ENCODE measurements at places on chromosomes 13 and 19.
A peak's percentile ranks its signal among the peaks of the same experiment; 100 is the strongest.

GRCh38 chr19:40585241-40585981 is 8.7 kb downstream of the SHKBP1 start:
- no peak for DNase-seq

GRCh38 chr13:109900741-109901140 is 114.4 kb upstream of the IRS2 start:
- DNase-seq: no peak

DNA sequence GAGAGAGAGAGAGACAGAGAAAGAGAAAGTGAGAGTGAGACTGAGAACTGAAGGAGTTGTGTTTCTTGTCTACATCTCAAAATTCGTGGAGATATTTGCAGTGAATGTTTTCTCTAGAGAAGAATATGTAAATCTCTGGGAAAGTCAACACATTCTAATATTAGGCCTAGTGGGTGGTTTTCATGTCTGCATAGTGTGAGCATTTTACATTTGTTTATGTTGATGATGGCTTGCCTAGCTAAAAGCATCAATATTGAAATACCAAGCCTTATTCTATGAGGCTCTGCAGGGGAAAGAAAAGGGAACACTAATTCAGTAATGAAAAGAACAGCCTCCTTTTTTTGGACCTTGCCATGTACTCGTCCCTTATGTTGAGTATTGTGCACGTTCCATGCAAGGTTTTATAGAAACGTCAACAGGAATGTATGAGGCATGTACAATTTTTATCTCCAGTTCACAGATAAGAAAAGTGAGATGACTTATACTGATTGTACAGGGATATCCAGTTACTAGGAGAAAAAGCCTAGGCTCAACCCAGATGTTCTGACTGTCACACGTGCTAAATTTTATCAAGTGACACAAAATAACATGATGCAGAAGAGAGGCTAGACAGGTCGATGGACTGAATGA is 1288.9 kb upstream of the SLC10A2 start:
- no peak for DNase-seq

DNA sequence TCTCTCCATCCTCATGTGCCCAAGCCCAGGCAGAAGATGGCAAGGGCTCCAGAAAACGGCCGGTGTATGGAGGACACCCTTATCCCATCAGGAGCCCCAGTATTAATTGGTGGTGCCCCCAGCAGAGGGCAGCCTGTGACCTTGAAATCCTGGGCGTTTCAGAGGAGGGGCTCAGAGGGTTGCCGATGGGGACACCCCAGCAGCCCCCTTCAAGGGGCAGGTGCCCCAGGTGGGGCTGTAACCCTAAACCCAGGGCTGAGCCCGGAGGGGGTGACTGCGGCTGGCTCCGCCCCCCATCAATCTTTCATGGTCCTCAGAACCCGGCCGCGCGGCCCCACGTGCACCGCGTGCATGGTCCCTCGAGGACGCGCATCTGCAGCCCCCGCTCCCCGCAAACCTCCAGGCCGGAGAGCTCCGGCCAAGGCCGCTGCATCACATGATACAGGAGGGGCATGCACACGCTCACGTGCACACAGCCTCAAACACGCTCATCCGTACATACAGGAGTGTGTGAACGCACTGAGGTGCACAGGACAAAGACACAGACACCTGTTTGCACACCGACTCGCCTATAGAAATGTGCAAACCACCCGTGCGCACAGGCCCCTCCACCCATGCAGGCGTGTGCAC is 949 bp downstream of the RAB3A start:
- DNase-seq: no peak

GRCh38 chr19:15701757-15702533 is 25.9 kb upstream of the OR10H2 start:
- DNase-seq: no peak

DNA sequence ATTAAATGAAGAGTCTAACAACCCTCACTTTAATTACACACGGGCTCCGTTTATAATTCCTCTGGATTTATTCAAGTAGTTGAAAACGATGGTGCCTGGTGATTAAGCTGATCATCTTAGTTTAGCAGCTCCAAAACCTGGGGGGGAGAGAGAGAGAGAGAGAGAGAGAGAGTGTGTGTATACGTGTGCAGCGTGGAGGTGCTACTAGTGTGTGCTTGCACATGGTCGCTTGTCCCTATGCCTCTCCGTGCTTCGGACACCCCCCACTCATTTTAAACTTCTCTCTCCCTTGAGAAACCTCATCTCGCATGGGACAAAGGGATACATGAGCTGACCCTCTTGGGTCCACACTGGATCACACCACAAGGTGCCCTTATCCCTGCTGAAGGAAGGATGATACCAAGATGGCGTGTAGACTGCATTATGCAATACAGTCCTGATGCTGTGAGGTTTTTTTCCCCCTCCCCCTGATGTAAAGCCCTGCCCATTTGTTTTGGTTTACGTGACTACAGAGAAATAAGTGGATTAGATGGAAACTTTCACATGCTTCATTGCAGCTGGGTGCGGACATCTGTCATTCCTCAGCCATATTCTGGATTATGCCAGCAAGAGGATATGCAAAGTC is 320.8 kb downstream of the ZNF536 start:
- no peak for DNase-seq

- no peak for DNase-seq
Observed at GRCh38 chr13:104837756-104838155, 1697.7 kb downstream of the EFNB2 start.

GRCh38 chr13:86633346-86633745 is 834.1 kb upstream of the SLITRK6 start:
- no peak for DNase-seq

DNA sequence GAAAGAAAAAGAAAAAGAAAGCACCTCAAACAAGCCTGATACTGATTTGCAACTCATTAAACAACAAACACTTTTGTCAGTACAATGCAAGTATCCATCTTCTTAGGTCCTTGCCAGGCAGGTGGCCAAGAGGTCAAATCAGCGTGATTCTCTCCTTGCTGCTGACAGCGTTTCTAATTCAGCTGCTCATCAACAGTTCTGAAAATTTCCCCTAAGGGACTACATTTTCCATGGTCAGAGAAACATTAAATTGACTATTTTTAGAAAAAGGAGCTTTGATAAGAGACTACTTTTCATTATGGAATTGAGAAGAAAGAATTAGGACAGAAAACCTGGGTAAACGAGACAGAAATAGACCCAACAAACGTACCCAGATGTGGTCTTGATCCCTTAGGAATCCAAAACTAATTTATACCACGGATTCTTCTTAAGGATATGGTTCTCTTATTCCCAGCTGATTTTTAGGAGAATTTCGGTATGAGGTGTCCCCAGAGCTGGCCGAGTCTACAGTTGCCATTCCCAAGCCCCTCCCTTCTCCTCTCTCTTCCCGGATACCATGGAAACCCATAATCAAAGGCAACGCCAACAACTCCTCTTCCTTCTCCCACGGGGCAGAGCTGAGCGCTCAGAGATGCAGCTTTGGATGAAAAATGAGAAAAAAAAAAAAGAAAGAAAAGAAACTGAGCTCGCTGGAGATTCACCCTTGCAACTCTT is 29.5 kb upstream of the CEBPG start:
- no peak for DNase-seq

GRCh38 chr19:34500656-34501120 is 19.1 kb downstream of the WTIP start:
- DNase-seq: no peak

- DNase-seq: no peak
Observed at GRCh38 chr19:2453431-2454025, 3.2 kb downstream of the LMNB2 start.

- no peak for DNase-seq
Observed at GRCh38 chr13:72186730-72187422, 319.9 kb upstream of the DACH1 start.

GRCh38 chr19:44685877-44686276 is 13.1 kb upstream of the CEACAM16 start:
- no peak for DNase-seq

GRCh38 chr13:39527961-39528660 is 74.9 kb downstream of the LHFPL6 start:
- DNase-seq: peak; percentile 27

GRCh38 chr13:113952151-113952982 is 21.5 kb downstream of the C13orf46 start:
- no peak for DNase-seq

DNA sequence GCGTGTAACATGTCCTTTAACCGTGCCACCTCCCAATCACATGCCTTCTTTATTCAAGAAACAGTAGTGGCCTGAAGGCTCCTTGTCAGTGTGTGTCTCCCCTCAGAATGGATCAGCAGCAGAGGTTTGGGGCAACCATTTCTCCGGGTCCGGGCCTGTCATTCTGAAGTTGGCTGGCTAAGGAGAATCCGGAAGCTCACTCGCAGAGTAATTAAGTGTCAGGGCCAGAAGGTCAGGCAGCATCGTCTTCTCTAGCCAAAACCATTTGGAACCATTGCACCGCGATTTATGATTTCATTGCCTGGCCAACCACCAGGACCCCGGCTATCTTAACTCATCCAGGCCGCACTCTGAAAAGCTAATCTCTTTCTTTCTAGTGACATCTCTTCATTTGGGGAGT is 550.8 kb downstream of the EFNB2 start:
- no peak for DNase-seq

DNA sequence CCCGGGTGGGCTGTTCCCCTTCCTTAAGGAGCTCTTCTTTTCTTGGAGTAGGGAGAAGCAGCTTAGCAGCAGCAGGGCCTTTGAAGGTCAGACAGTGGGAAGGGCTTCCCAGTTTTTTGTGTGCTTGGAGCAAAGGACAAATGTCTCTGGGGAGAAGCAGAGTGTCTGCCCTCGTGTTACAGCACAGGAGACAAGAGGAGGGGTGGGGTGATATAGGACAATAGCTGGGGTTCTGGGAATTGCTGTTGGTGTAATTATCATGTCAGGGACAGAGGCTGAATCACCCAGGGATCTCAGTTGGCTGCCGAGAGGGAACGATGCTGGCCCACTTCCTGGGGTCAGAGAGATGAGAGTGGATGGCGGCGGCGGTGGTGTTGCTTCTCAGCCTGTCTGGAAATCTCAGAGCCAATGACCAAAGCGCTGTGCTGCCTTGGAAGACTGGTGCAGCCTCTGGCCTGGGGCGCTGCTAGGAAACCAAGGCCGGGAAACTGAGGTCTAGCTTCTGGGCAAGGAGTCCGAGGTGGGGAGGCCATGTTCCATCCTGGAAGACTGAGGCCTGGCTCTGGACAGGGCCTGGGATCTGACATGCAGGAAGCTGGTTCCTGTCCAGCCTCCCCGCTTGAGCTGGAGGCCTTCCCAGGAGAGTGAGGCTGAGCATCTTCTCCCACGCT is 1.2 kb downstream of the INAFM1 start:
- no peak for DNase-seq
